ENCODE measurements at places on chromosomes 2 and 18.

DNA sequence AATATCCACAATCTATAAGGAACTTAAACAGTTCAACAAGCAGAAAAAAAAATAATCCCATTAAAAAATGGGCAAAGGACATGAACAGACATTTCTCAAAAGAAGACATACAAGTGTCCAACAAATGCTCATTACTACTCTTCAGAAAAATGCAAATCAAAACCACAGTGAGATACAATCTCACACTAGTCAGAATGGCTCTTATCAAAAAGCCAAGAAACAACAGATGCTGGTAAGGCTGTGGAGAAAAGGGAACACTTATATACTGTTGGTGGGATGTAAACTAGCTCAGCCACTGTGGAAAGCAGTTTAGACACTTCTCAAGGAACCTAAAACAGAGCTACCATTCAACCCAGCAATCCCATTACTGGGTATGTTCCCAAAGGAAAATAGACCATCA, 7.2 kb upstream of the CRYGB start:
- DNase-seq, result no peak

GRCh38 chr2:133602538-133602937, 34.3 kb upstream of the NCKAP5 start:
- DNase-seq, result no peak

DNA sequence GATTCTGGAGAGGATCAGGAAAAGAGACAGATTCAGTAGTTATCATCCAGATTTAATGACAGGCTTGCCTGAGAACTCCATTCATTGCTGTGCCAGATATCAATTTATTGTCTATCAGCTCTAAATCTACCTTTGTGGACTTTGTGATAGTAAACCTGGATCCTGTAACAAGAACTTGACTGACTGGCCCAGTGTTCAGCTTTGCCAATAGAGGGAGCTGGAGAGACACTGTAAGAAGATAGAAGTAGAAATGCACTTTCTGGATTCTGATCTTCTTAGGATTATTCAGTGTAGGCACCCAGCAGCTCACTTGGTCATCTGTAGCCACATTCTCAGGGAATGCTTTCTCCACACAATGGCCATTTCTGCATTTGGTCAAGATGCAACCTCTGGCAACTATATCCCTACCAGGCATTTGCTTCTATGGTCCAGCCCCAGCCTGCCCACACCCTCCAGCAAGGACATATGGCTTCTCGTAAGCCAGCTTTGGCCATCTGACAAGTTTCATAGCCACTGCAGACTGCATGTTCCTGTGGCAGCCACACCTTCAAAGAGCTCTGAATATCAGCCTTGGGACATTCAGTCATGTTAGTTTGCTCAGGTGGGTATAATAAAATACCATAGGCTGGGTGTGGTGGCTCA, 6.1 kb upstream of the SERPINB8 start:
- no peak for DNase-seq

- DNase-seq, result no peak
These were observed 45.5 kb upstream of the MSH2 start for GRCh38 chr2:47357483-47357882.

- no peak for DNase-seq
These were observed 24.7 kb downstream of the BABAM2 start for GRCh38 chr2:27915191-27915590.

DNA sequence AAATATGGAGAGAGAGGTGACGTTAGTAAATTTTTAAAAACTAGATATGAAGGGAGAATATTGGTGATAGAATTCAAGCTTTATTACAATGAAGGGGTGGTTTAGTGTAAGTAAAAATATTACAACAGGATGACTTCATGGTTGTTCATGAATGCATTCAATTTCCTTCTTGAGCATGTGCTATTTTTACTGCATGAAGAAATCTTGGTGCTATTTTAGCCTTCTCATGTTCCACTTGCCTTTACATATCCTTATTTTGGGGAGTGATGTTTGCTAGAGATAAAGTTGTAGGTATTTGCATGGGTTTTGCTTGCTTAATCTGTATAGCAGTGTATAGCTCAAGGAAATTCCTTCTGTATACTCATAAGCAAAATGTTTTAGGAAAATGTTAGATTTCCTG, 195.0 kb upstream of the MMADHC start:
- no peak for DNase-seq

GRCh38 chr2:236607471-236608187, 38.0 kb downstream of the ACKR3 start:
- DNase-seq, result no peak

DNA sequence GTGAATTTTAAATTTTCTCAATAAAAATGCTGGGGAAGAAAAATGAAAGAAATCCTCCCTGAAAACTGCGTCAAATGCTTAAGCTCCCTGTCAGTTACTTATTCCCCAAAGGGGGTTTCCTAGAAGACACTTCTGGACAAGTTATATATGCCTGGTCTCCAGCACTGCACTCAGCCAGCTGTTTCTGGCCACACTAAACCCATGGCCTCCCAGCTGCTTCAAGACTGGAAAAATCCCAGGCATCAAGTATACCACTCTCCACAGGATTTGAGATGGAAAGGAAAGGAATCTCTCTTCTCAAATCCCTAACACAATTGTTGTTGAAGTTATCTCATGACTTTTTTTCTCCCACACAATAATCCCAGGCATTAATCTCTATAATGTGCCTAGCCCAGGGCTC, 245.7 kb downstream of the NBAS start:
- DNase-seq, result no peak

DNA sequence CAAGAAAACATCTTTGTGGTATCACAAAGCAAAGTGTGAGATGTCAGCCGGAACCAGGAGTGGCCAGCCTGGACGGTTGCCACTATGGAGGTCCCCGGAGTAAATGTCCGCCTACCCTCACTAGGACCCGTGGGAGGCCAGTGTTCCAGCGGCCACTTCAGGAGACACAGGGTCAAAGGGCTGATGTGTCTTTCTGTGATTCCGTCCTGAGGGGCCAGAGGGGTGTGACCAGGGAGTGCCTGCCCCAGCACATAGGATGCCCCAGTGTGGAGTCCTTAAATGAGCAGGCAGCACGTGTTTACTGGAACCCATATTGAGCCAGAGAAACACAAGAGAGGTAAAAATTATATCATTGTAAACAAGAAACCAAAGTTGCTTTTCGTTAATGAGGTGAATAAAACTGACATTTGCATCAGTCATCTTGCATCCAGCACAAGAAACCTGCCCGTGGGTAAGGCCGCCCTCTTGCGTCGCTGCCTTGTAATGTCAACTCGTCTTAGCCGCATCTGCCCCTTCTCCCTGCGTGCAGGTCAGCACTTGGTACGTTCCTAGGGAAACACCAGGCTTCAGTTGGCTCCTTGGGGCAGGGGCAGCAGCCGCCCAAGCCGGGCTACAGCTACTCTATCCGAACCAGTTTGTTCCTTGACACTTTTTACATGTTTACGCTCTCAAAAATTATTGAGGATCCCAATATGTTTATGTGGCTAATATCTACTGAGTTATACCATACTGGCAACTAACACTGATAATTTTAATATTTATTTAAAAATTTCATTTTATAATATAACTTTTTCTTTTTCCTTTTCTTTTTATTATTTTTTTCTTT, 46.7 kb upstream of the LAPTM4A start:
- peak; percentile 89 for DNase-seq

- no peak for DNase-seq
These were observed 99.4 kb upstream of the STPG4 start for GRCh38 chr2:47254464-47254863.

GRCh38 chr2:158969162-158969714, 798 bp downstream of the TANC1 start:
- no peak for DNase-seq

DNA sequence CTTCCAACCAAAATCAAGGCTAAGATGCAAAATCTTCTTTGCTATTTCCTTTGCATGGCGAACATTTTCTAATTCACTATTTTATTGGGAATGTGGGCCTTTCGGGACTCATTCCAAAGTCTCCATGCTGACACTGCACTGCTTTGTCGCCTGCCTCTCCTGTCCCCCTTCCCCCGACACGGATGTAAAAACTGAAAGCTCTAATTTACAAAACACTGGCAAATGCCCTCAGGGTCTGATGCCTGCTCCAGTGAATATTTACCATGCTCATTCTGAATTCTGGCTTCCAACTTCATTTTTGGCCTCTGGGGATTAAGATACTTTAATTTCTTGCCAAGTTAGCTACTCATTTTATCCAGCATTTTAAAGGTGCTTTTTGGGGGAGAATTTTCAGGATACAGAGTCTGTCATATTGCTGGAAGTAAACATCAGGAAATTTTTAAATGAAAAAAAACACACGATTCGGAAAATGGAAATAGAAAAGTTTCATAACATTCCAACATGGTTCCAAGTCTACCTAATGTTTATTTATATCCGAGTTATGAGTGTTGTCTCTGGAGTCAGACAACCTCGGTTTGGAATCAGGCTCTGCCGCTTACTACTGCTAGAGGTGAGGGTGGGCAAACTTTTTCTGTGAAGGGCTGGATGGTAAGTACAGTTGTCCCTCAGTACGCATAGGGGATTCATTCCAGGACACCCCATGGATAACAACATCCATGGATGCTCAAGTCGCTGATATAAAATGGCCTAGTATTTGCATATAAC, 14.6 kb upstream of the LTBP1 start:
- no peak for DNase-seq

DNA sequence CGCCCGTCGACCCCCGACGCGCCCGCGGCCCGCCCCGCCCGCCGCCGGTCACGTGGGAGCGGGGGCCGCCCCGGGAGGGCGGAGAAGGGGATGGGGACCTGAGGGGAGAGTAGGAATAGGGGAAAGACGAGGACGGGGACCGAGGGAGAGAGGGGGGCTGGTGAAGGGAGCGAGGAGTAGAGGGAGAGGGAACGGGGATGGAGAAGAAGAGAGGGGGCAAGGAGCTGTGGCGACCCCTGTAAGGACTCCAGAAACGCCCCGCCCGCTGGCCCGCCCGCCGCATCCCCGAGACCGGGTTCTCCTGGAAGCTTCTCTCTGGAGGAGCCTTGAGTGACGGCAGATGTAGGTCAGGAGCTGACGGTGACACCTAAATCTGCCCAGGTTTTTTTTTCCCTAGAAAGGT, 615 bp downstream of the ADNP2 start:
- DNase-seq, result peak; percentile 60

DNA sequence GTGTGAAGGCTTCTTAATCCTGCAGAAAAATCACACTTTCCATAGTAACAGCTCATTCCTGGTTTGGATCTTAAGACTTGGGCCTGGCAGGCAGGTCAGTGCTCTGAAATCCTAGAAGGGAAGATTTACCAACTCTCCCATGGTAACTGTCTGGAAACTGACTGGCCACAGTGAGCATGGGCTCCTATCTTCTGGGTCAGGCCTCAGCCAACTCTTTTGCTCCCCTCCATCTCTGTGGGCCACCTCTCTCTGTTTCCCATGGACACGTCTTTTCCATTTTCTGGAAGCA, 86.7 kb downstream of the ACAA2 start:
- DNase-seq, result no peak

DNA sequence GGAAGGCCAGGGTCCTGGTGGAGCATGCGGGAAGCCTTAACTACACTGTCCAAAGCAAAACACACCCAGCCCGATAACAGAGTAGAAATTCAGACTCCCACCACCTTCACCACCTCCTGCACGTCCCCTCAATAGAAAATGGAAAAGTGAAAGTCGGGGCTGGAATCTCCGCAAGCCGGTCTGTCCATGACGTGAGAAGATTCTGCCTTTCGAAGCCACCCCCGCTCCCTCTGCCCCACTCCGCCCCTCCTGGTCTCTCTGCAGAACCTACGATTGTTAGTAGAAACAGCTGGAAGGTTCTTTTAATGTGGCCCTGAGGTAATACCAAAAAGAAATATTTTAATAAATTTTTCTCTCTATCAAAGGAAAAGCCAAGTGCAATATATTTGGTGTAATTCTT, 116.4 kb downstream of the GBX2 start:
- DNase-seq, result no peak

DNA sequence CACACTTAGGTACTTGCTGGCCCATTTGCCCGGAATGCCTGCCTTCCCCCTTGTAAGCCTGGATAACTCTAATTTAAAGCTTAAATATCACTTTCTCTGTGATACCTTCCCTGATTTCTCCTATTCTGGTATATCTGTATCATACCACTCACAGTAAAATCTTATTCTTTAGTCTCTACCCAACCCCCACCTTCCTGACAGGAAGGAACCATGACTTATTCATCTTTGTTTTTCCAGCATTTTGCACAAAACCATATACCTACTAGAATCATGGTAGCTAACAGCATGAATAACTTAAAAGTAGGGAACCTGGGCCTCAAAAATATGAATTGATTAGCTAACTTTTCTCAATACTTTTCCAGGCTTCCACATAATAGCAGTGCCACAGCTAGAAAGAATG, 111.5 kb downstream of the GFPT1 start:
- DNase-seq, result no peak

GRCh38 chr2:122132147-122132691, 376.8 kb downstream of the TSN start:
- no peak for DNase-seq

GRCh38 chr2:40189881-40190280, 262.0 kb downstream of the SLC8A1 start:
- no peak for DNase-seq

GRCh38 chr2:162114271-162114670, 37.8 kb downstream of the GCG start:
- DNase-seq, result no peak

DNA sequence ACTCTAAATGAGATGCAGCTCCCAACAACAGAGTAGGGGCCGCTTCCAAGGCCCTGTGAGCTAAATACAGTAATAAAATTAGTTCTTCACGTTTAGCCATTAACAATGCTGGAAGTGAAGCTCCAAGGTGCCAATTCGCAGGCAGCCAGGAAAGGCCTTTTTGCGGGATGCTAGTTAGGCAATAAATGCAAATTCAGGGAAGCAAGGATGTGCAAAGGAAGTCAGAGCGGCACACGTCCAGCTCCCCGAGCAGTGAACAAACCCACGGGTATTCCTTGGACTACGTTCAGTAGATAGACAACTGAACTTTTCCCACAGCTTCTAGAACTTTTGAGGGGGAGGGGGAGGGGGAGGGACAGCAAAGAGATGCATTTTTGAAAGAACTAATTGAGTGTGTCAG, 6.9 kb downstream of the ZNF516 start:
- no peak for DNase-seq

DNA sequence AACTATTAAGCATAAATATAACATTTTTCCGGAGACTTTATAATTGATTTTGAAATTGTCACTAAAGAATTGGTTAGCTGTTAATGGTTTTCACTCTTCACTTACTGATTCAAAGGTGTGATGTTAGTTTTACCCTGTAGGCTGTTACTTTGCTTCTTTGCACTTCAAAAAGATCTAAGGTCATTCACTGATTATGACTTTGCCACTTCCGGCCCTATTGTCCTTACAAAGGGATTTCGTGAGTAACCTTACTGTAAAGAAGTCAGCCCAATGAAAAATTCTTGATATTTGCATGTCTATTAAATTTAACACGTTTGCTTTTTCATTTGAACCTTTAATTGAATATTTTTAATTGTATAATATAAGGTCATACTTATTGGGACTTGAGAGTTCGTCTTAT, 61.4 kb downstream of the GREB1L start:
- DNase-seq, result no peak

DNA sequence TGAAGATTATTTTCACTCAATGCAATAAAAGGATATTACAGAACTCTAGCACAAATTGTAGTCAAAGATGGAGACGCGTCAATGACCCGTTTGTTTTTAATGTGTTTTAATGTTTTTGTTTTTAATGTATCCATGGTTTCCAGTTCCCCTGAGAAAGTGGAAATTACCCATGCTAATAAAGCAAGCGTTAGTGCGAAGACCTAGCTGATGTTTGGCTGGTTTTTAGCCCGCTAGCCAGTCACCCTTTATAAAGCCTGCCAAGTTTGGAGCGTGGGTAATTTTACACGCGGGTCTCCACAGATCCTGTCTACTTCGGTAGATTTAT, 430 bp upstream of the CHMP1B start:
- DNase-seq, result no peak
